Stimulated activated naive CD8-positive, alpha-beta T cell treated with anti-CD3 and anti-CD28 coated beads, Interleukin-15, Interleukin-2, amounts not matched to agents 100 U/mL and 50 U/mL, for 24 hours (primary cell): ENCODE measurements at places on chromosomes 5 and 9.

DNA sequence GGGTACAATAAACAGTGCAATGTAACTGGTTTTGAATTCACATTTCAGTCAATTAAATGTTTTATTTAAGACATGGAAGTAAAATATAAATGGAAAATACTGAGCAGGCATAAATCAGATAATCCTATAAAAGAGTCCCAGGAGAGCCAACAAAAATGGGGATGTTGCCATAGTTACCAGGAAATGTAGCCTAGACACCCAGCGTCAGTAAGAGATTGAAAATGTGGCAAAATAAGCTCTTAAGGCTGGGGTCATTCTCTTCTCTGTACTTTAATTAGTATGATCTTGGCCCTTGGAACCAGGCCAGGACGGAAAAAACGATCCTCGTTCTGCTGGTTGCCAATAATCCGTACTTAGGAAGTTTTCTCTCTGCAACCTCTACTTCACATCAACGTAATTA, 18.9 kb upstream of the RASEF start:
- DNase-seq: no peak

DNA sequence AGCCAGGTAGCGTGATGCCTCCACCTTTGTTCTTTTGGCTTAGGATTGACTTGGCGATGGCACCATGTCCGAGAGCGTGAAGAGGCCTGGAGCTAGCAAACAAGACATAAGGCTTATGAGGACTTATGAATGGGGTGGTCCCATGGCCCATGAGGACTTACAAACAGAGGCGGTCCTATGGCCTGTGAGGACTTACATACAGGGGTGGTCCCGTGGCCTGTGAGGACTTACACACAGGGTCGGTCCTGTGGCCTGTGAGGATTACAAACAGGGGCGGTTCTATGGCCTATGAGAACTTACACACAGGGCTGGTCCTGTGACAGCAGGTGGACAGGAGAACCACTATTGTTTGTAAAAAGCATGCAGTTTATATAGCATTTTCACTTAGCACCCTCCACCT, 21.3 kb upstream of the FOXD1 start:
- DNase-seq: no peak

DNA sequence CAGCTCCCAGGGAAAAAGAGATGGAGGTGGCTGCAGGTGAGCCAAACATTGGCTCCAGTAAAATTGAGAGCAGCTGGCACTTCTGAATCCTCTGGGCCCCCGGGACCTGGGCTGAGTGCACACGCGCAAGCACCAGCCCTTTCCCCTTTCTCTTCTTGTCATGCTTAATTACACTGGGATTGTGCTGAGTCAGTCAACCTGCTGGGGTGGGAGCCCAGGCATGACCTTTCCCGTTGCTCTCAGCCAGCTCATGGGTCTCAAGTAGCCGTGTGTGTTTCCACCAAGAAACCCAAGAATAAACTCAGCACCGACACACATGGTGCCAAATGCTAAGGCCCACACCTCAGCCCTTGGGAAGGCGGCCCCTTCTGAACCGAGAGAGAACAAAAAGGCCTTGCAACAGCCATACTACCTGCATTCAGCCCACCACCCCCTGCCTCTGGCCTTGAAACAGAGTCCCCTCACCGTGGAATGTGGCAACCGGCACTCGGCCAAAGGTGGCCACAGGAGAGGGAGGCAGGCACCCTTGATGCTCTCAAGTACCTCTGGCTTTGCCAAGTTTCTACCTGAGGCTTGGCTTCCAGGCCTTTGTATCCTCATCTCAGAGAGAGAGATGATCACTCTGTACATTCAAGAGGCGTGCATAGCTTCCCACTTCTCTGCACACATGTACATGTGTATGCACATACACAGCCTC, 28.1 kb downstream of the SLIT3 start:
- no peak for DNase-seq

- DNase-seq: no peak
Observed at GRCh38 chr5:108747111-108747773, 455 bp upstream of the FER start.

DNA sequence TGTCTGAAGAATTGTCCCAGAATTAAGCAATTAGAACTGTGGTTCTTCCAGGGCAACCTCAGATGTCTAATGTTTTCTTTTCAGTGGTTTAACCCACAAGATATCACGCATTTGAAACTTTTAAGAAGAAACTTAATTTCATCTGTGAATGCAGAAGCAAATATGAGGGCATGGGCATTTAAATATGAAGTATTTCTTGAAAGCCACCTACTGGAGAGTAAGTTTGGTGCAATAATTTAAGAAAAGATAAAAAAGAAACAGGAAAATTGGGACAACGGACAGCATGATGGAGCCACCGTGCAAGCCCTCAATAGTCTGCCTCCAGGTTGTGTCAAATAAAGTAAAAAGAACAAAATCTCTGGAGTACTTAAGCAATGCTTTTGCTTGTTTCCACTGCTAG, 1.2 kb upstream of the CAPSL start:
- no peak for DNase-seq

DNA sequence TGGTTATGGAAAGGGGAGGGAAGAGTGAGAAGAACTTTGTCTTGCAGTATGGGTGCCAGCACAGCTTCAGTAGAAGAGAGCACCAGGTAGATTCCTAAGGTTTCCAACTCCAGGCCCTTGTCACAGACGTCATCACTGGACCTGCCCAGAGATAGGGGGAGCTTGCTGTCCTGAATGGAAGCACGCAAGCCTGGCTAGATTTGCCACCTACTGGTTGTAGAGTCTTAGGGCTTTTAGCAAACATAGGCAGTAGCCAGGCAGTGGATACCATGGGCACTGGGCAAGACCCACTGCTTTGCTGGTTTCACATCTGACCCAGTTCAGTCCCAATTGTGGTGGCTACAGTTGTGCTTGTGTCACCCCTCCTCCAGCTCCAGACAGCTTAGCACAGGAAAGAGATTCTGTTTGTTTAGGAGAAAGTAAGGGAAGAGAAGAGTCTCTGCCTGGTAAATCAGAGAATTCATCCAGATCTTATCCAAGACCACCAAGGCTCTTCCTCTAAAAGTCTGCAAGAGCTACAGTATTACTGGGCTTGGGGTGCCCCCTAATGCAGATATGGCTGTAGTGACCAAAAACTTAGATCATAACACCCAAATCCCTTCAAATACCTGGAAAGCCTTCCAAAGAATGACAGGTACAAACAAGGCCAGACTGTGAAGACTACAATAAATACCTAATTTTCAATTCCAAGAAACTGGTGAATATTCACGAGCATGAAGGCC, 158.9 kb downstream of the HINT1 start:
- DNase-seq: no peak

- no peak for DNase-seq
Observed at GRCh38 chr9:106920701-106921283, 57.8 kb downstream of the ZNF462 start.

DNA sequence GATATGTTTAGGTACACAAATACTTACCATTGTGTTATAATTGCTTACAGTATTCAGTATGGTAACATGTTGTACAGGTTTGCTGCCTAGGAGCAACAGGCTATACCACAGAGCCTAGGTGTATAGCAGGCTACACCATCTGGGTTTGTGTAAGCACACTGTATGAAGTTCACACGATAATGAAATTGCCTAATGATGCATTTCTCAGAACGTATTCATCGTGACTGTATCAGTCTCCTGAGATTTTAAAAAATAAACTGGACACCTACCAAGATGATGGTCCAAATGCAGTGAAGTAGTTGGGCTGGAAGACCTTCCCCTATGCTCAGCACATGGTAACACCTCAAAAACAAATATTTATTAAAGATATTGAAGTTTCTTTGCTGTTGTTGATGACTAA, 103.3 kb upstream of the NFIB start:
- no peak for DNase-seq

GRCh38 chr9:99720455-99721050, 101.1 kb upstream of the NR4A3 start:
- DNase-seq: no peak

DNA sequence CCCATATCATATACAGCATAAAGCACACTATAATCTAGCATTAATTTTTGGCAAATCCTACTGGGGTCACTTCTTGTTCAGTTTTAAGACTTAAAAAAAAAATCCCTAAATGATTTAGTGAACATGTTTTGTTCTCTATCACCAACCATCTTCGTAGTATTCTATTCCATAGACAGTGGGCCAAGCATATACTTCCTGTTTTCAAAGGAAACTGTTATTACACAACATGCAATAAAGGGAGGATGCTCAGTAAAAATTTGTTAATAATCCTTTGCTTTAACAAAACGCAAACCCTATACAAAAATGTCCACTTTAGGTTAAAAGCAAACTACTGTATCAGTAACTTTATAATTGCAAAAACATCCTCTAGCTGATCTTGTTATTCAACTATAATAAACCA, 13.0 kb downstream of the CCNH start:
- no peak for DNase-seq
